ENCODE measurements at places on chromosomes 12 and 14. TPM values are rescaled to one million over a fixed set of nuclear protein-coding genes. Genes with fewer than 3 reads are reported as not detected.

- DNase-seq: no peak
These were observed 294.1 kb upstream of the TMPO start for GRCh38 chr12:98221243-98221808.

DNA sequence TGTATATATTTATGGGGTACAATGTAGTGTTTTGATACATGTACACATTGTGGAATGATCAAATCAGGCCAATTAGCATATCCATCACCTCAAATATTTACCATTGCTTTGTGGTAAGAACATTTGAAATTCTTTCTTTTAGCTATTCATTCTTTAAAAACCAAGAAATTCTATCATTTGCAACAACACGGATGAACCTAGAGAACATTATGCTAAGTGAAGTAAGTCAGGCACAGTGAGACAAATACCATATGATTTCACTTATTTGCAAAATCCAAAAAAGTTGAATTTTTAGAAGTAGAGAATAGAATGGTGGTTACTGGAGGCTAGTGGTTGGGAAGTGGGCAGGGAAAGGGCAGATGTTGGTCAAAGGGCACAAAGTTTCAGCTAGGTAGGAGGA, 129.3 kb upstream of the PTPRQ start:
- DNase-seq: no peak

GRCh38 chr12:54683398-54683797, 35.2 kb upstream of the DCD start:
- DNase-seq: no peak

The ITGB7 gene
- total RNA-seq: 1.1 TPM

GRCh38 chr12:6667559-6668210, 4.8 kb upstream of the ING4 start:
- DNase-seq: no peak

The SLC22A17 gene
- 52.1 TPM for total RNA-seq

DNA sequence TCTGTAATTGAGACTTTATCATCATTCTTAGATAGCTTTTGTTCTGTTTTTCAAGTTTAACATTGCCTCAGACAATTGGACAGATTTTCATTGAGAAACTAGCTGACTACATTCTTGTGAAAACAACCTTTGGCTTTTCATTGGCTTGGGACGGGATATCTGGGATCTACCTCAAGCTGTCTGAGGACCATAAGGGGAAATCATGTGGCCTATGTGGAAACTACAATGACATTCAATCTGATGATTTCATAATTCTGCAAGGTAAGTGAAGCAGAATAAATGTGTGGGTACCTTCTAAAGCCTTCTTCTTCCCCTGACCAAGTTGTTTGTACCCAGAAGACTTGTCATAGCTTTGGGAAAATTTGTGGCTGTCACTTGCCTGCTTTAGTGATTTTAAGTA, 133.5 kb downstream of the OTOGL start:
- DNase-seq: no peak

DNA sequence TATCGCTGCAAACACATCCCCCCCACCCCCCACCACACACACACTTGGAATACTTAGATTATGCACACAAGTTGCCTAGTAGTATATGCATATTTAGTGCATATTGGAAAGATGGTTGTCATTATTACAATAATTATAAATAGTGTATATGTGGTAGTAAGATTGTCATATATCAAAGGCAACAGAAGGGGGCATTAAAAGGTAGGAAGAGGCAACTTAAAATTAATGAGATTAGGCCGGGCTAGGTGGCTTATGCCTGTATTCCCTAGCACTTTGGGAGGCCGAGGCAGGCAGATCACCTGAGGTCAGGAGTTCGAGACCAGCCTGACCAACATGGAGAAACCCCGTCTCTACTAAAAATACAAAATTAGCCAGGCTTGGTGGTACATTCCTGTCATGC, 52.1 kb downstream of the GSC start:
- DNase-seq: no peak

DNA sequence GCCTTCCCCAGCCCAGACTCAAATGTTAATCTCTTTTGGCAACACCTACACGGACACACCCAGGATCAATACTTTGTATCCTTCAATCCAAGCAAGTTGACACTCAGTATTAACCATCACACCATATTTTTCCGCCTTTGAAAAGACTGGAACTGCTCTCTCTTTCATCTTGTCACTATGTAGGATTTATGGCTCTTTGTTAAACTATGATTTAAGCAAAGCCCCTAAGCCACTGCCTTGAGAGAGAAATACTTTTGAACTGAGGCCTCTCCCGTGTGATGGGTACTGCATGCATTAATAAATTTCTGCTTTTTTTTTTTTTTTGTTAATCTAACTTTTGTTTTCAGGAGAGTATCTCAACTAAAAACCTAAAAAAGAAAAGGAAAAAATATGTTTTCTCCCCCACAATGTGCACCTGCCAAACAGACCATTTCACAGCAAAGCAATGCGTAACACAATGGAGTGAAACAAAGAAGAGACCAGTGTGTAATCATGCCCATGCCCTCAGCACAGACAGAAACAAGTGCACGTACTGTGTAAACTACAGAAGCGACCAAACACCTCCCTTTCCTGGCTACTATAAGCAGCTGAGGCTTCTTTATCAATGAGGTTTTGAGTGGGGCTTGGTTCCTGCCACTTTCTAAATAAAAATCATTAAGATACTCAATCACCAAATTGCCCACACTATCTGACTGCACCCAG, 28.3 kb upstream of the ETFBKMT start:
- no peak for DNase-seq

DNA sequence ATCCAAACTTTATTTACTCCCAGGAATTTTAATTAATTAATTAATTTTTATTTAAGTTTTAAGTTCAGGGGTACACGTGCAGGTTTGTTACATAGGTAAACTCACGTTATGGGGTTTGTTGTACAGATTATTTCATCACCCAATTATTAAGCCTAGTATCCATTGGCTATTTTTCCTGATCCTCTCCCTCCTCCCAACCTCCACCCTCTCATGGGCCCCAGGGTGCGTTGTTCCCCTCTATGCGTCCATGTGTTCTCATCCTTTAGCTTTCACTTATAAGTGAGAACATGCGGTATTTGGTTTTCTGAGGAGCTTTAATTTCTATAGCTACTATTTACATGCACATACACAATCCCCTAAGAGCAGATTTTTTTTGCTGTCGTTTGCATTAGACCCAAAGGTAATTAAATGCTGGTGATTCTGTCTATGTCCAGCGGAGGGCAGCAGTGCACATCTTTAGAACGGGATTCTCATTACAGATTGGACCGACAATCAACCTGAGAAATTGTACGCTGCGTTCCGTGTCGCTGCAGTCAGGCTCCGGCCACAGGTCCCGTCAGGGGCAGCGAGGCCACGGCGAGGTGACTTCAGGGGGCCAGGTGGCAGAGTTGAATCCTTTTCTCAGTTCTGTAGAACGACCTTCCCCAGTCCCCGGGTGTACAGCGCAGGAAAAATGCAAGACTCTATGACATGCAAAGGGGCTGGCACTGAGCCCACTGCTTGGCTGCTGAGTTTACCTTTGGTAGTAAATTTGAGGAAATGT, 11.6 kb downstream of the TMEM30B start:
- peak; percentile 71 for DNase-seq

The SIX1 gene
- 14.9 TPM for total RNA-seq

The FRMD6 gene
- total RNA-seq: 14.6 TPM

DNA sequence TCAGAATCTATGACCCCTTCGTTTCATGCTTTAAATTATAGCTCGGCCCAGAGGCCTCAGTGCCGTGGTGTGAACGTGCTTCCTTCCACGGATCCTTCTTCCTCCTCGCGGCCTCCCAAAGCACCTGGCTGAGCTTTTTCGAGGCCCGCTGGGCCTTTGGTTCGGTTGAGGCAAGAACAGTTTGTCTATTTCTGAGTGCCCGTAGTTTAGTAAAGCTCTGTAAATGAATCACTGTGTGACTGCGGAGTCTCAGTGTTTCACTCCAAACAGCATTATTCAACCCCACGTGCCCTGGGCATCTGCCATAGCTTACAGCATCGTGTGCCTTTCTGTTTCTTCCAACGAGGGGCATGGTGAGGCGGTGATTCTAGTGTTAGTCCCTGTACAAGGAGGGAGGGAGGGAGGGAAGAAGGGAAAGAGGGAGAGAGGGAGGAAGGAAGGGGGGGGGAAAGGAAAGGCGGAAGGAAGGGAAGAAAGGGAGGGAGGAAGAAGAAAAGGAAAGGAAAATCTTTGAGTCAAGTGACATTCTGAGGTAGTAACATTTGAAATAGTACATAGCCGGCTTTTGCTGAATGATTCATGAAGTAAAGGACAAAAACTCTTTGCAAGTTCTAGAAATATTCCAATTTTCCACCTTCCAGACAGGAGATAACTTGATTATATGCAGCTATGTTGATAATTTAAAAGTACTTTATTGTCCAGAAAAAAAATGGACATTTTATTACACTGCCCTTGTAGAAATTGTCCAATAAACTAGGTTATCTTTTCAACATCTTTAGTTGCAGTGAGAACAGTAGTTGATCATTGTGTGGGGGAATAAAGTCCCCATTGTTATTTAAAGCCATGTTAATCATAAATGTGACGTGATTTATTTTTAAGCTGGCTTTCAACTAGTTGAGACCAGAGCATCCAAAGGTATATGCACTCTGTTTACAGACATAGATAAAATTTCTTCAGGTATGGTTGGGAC, 1.2 kb upstream of the TRIM9 start:
- DNase-seq: no peak

- no peak for DNase-seq
These were observed 113.4 kb upstream of the RESF1 start for GRCh38 chr12:31845613-31846322.

DNA sequence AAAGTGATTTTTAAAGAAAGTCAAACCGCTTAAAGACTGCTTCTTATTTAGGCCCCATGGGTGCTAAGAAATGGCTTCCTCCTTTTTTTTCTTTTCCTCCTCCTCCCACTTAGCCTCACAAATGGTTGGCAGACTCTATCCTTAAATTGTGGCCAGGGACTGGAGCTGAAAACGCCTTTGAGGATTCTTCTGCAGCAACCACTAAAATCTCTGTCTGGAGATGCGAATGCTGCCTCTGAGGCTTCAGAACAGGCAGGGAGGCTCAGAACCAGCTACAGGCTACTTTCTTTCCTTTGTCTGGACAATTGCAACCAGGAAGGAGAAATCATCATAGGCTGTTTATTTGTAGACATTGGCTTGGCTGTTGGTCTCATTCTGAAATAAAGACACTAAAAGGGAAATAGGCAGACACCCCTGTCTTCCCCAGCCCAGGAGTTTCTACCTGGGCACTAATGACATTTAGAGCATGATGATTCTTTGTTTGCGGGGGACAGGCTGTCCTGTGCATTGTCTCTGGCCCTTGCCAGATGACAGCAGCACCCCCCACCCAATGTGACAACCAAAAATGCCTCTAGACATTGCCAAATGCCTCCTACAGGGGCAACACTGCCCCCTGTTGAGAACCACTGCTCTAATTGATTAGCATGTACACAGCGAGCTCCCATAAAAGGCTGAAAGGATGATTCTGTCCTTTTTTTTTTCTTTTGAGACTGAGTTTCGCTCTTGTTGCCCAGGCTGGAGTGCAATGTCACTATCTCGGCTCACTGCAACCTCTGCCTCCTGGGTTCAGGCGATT, 50.3 kb downstream of the MAP1LC3B2 start:
- no peak for DNase-seq

DNA sequence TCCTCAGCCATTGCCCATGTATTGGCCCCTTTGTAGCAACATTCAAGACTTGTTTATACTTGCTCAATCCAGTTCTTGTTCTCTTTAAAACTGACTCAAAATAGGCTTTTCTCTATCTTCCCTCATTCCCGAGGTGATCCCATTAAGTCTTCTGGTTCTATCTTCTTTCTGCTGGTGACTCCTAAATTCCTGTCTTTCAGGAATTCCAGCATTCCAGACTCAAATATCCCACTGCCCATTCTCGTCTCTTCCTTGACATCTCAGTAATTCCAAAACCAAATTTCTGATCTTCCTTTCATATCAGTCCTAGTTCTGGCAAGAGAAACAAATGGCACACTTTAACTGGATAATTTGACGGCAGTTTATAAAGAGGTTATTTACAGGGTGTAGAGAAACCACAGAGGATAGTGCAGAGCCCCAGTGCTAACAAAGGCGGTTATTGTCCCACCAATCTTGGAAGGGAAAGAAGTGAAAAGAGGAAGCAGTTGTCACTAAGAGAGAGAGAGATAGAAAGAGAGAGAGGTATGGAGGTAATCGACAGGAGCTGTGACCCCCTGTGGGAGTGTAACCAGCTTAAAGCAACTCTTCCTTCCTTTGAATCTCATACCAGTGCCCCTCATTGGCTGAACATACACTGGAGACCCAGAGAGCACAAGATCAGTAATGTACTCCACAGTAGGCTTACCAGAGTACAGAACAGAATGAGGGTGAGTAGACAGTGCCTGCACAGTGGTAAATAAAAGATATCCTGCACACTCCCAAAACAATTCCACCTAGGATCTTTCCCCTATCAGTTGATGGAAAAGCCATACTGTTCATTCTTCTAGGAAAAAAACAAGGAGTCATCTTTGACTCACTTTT, 177.6 kb upstream of the LMNTD1 start:
- no peak for DNase-seq

- no peak for DNase-seq
These were observed 60.4 kb upstream of the ARID2 start for GRCh38 chr12:45669093-45669492.

GRCh38 chr14:52360831-52361230, 46.7 kb downstream of the PTGER2 start:
- DNase-seq: no peak

The KCNJ8 gene
- total RNA-seq: 34.1 TPM

GRCh38 chr14:40252817-40253447, 820.7 kb upstream of the FBXO33 start:
- DNase-seq: no peak

The TSFM gene
- 17.9 TPM for total RNA-seq

The NRXN3 gene
- total RNA-seq: 2.9 TPM

The BIN2 gene
- total RNA-seq: 2.3 TPM

DNA sequence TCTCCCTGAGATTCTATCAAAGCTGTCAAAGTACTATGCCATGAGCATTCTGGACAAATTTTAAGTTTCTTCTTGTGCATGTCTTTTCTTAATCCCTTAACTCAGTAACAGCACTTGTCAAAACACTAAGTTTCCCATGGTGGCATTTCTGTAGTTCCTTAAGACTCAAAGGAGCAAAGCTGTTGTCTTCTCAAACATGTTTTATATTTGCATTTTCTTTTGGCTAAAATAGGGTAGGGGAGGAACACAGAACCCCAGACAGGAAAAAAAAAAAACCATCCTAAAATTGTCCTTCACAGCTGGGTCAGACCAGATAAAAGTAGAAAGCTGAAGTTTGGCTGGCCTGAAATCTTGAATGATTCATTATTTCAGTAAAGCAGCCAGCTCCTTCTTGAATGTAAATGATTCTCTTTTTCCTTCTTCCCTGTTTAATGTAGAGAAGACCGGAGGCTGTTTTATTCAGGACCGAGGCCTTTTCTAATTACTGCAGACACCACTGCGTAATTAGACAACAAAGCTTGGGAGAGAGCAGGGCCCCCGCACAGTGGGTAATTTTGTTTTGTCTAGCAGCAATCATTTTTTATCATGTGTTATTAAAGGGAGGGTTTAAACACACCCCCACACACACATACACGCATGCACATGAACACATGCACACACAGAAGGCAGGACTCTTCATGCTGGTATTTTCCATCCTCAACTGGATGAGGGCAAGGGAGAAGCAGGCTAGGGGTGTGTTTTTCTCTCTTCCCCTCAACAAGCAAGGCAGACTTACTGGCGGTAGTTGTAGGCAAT, 51.0 kb downstream of the PAH start:
- no peak for DNase-seq

The TOMM20L gene
- not detected for total RNA-seq

- no peak for DNase-seq
These were observed 83.0 kb upstream of the ZDHHC17 start for GRCh38 chr12:76680940-76681339.

The GSC gene
- 8.3 TPM for total RNA-seq

- no peak for DNase-seq
These were observed 152.6 kb downstream of the PRKCH start for GRCh38 chr14:61474015-61474414.

Data from breast epithelium (tissue), 4 donors.